ENCODE measurements at places on chromosomes 16 and 17.

DNA sequence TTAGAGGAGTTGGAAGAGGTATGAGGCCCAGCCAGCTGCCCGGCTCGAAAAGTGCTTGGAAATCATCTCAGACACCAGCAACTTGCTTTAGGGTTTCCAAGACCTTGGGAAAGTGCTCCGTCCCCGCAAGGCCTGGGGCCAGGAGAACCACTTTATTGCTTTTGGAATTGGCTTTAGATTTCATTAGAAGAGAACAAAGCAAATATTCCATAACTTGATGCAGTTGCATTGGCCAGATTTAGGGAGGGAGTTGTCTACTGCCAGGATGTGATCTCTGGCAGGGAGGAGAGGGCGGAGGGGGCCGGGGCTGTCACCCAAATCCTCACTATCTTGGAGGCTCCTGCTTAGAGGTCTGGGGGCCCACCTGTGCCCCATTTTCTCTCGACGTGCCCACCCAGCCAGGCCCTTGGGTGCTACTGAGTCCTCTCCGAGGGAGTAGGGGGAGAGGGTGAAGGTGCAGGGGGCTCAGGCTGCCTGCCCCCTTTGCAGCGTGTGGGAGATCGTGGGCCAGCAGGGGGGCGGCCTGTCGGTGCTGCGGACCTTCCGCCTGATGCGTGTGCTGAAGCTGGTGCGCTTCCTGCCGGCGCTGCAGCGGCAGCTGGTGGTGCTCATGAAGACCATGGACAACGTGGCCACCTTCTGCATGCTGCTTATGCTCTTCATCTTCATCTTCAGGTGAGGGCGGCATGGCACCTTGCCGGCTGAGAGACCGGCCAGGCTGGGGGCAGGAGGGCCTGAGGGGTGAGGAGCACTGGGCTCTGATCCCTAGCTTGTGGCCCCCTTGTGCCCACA, 30.6 kb downstream of the CACNA1G start:
- DNase-seq = no peak

- no peak for DNase-seq
Measured at GRCh38 chr17:28544402-28545140, 7.9 kb downstream of the UNC119 start.

- no peak for DNase-seq
Measured at GRCh38 chr16:76729525-76729924, 452.3 kb downstream of the CNTNAP4 start.

DNA sequence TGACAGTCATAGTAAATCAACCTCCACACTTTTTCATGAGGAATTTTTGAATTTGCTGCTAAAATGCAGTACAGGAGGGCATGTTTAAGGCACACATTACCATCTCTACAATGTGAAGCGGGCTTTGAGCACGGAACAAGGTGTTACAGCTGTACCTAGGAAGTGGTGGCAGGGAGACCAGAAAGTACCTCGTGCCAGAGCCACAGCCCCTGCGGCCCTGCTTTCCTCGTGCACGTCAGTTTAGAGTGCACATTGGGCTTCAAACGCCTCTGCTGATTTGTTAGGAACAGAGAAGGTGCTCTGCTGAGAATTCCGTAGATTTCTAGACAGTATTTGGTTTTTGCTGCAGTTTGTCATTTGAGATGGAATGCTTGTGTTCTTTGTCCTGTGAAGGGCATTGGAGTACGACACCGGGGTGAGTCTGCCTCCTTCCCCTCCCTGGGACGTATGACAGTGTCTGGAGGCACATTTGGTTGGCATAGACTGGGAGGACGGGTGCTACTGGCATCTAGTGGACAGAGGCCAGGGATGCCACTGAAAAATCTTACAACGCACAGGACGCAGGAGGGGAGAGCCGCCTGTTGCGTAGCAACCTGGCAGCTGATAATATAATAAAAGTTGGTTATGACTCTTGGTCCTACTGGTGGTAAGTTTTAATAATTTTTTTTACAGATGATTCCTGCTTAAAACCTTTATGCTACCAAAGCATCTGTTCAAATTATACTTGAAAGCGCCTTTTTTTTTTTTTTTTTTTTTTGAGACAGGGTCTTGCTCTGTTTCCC, 9.1 kb downstream of the FOXK2 start:
- DNase-seq = peak; percentile 35

DNA sequence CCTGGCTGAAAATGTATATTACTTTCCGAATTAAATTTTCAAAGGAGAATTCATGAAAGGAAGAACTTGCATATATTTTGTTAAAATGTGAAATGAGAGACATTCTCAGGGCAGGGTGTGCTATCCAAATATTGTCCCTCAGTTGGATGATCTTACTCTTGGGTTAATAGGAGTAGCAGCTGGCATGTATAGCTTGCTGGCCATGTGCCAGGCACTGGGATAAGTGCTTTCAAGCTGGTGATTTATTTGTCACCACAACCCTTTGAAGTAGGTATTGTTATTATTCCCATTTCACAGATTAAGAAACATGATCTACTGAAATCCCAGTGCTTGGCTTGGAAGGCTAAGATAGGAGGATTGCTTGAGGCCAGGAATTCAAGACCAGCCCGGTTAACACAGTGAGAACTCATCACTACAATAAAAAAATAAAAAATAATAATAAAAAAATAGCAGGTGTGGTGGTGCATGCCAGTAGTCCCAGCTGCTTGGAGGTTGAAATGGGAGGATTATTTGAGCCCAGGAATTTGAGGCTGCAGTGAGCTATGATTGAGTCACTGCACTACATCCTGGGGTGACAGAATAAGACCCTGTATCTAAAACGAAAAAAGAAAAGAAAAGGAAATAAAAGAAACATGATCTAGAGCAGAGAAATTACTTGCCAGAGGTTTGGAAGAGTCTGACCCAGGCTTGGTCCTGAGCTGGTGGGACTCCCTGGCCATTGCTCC, 11.6 kb upstream of the MPHOSPH6 start:
- no peak for DNase-seq

DNA sequence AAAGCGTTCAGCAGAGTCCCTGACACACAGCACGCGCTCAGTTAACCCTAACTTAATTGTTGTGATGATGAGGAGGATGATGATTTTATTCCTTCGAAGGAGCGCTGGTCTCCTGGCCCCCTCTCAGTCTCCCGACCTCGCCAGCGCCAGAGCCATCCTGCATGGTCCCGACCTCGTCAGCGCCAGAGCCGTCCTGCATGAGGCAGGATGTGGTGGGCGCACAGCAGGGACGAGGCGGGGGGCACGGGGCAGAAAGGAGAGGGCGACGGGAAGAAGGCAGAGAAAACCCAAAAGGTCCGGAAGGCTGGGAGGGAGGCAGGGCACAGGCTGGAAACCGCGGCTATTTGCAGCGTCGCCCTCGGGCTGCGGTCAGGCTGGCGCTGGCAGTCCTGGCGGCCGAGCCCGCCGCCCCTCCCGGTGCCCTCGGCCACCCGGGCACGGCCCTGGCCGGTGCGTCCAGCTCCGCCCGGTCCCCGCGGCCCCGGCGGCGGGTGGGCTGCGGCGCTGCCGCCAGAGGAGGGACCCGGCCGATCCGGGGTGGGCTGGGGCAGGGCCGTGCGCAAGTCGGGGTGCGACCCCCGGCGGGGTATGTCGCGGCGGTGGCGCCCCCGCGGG, 3.0 kb upstream of the TAC4 start:
- no peak for DNase-seq

DNA sequence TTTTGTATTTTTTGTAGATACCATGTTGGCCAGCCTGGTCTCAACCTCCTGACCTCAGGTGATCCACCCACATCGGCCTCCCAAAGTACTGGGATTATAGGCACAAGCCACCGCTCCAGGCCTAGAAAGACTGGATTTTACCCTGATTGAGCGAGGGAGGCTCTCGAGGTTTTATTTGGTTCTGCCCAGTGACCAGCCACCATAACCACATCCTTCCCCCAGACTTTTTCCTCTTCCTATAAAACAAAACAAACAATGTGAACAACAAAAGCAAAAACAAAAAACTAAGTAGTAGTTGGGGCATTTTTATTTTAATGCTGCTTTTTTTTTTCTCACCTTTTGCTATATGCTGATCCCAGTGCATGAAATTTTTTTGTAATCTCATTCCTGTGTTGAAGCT, 509.6 kb downstream of the MAF start:
- no peak for DNase-seq

DNA sequence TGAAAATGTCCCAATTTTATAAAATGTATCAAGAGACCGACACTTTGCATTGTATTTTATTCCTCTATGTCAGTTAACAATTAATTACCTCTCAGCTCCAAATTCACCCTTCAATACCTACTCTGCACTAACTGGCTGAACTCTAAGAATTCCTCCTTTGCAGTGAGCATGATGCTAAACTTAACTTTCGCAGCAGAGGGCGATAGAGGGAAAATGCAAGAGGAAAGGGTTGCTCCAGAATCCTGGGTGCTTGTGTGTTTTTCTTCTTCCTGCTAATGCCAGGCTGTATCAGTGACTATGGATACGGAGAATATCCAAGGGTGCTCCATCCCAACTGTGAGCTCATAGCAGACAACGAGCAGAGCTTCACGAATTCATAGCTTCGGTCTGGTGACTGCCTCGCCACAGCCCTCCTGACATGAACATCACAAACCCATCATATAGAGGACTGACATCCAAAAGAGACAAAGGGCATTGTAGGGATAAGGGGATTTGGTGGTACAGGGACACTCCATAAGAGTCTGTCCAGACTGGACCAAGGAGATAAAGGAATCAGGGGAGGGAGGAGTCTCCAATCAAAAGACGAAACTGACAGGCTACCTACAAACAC, 172.9 kb downstream of the STX8 start:
- no peak for DNase-seq

GRCh38 chr16:50635505-50636392, 45.4 kb downstream of the SNX20 start:
- no peak for DNase-seq

GRCh38 chr17:57535249-57535966, 209.7 kb downstream of the CCDC182 start:
- DNase-seq = no peak

GRCh38 chr16:78745108-78746019, 645.9 kb downstream of the WWOX start:
- DNase-seq = no peak

DNA sequence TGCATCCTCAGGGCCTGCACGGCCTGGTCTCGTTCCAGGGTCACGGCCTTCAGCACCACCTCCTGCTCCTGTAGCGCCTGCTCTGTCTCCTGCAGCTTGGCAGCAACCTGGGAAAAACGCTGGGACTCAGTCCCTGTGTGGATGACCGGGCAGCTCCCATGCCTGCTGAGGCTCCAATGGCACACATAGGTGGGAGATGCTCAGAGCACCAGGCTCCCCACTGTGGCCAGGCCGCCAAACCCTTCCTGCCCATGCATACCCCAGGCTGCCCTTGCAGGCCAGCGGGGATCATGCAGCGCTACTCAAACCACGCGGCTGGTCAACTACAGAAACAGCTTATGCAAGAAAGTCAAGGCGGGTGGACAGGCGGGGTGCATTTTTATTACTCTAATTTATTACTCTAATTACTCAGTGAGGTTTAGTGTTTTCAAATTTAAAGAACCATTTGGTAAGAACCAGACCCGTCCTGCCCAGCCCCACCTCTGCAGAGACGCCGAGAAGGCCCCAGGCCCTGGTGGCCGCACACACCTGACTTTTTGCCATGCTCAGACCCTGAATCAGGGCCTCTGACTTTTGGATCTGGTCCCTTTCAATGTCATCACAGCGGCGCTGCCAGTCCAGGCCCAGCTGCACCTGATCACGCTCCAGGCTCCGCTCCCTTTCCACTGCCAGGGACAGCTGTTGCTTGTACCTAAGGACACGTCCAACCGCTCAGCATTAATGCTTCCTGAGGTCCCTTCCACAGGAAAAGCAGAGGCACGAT, 34.0 kb downstream of the CCDC57 start:
- DNase-seq = no peak

All from GM04504 (cell line).